ENCODE measurements at places on chromosomes 3 and 15.

DNA sequence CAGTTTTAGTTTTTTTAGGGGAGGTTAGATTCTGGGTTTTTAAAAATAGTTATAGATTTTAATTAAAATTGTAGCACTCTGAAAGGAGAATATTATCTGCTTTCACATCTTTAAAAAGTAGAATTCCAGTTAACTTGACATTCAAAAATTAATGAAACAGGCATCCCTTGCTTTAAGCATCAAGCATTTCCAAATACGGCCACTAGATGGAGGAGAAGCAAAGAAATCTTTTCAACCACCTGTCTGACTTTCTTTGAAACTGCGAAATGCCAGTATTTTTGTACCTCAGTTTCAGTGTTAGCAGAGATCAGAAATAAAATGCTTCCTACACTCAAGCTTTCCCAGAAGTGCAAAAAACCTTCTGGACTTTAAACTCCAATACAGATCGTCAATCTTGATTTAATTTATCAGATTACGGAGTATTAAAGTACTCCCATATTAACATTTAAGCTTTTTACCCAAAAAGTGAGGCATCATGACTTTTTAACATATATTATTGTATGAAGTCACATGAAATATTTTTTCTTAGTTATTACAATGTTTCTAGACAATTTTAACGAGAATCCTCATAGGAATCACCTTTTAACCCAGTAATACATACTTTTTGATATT lies 153.3 kb downstream of the P3H2 start:
- DNase-seq: peak; percentile 68

DNA sequence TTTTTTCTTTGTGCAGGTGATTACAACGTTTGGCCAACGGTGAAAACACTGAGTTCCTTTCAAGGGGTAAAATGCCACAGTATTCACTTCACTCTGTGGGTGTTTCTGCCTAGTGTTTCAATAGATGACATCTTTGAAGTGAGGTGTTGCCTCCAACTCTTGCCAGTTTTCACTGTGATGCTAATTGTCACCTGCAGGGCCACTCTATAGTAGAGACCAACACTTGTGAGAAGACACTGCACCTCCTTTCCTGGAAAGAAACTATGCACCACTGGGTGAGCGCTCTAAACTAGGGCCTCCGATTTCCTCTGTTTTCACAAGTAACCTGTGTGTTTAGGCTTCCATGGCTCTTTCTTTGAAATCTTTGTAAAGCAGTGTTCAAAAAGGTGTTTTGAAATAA lies 98.3 kb downstream of the THRB start:
- DNase-seq: no peak

GRCh38 chr3:48505968-48506504 lies 2.1 kb upstream of the SHISA5 start:
- no peak for DNase-seq

GRCh38 chr3:70108072-70108471 lies 108.5 kb downstream of the SAMMSON start:
- peak; percentile 30 for DNase-seq

- DNase-seq: no peak
Observed at GRCh38 chr3:175307642-175308041, 448.5 kb downstream of the NAALADL2 start.

DNA sequence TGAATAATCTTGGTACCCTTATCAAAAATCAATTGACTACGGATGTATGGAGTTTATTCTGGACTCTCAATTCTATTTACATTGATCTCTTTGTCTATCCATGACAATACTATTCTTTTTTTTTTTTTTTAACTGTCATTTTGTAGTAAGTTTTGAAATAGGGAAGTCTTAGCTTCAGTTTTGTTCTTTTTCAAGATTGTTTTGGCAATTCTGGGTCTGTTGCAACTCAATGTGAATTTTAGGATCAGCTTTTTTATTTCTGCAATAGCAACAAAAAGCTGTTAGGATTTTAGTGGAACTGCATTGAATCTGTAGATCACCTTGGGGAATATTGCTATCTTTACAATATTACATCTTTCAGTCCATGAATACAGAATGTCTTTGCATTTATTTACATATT lies 21.4 kb downstream of the BTLA start:
- DNase-seq: no peak

- DNase-seq: no peak
Observed at GRCh38 chr3:45008117-45008516, 18.0 kb upstream of the CLEC3B start.

DNA sequence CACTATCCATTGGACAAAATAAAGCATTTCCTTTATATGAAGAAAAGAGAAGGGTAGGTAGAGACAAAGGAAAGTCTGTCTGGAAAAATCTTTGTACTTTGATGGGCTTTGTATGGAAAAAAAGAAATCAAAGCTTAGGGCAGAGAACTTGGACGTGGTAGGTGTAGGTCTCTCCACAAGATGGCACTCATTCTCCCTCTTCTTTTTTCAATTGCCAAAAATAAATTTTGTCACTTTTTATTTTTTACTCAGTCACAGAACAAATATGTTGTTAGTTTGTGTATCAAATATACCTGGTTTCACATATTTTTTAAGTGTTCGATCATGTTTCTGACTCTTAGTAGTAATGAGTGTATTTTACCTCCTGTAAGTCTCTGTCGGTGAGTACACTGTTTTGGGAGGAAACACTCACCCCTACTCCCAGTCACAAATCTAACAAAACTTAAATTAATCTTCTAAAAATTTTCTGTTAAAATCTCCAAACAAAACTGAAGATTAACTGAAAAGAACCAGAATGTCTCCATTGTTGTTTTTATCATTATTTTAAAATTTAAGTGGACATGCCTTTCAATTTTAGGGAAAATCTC lies 415.8 kb upstream of the GOLIM4 start:
- DNase-seq: peak; percentile 43

DNA sequence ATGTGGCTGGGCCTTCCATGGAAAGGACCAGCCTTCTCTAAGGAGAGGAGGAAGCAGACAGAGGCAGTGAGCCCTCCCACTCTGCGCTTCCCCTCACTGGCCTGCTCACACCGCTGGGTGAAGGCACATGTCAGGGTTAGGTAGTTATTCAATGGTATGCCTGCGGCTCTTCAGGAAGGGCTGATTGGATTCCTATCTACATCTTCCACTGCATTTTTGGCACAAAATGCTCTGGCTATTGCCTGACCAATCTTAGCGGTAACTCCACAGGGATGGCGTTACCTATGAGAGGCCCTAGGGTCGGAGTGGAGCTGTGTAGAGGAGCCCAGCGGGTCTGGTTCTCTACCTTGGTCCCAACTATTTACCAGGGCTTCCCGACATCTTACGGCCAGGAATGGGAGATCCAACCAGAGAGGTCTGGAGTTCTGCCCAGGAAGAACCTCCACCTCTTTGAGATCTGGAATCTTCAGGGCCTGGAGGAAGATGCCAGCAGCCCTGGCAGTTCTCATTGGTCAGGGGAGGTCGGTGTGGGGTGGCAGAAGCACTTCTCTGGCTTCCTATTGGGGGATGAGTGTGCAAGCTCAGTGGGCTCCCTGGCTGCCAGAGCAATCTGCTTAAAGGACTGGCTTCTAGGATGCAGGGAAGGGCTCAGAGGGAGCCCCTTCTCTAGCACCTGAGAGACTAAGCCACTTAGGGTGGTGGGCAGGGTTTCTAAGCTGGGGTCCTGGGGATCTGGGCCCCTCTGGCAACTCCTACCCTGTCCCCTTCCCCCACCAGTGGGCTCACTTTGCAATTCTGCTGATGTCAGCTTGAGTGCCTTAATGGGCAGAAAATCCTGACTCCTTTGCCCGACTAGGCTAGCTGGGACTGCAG lies 24.3 kb downstream of the SNX33 start:
- DNase-seq: no peak
